ENCODE measurements at places on chromosomes 5 and 9.
A peak's percentile ranks its signal among the peaks of the same experiment; 100 is the strongest.

DNA sequence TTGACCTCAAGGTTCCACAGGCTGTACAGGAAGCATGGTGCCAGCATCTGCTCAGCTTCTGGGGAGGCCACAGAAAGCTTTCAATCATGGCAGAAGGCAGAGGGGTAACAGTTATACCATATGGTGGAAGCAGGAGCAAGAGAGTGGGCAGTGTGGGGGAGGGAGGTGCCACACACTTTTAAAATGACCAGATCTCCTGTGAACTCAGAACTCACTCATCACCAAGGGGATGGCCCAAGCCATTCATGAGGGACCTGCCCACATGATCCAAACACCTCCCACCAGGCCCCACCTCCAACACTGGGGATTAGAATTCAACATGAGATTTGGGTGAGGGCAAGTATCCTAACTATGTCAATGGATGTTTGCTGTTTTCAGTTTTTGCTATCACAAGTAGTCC is 16.2 kb downstream of the CYFIP2 start:
- DNase-seq, result no peak

DNA sequence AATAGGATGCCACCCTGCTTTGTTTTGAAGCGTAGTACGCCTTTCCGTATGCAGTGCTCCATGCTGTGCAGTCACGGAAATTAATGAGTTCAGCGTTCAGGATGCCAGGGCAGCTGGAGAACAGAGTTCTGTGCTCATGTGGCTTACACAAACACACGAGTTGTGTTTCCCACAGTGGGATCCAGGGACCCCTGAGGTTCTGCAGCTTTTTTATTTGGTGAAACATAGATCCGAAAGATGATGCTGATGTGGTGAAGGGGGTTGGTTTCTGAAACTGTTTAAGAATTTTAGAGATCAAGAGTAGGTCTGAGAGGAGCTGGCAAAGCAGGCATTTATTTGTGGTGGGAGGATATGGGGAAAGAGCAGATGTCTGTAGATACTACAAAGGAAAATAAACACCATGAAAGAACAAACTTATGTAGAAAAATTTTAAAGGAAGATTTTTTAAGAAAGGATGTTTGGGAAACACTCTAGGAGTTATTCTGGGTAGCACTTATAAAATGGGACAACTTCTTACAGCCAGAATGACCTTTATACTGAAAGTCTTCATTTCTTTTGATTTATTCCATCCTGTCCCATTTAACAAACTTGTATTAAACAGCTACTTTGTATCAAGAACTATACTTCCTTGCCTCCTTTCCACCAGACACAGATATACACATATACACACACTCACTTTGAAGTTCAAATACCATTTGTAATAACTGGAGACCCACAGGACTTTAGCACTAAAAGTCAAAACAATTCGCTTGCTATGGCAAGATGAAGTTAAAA is 52.7 kb downstream of the ITGA1 start:
- DNase-seq, result no peak

DNA sequence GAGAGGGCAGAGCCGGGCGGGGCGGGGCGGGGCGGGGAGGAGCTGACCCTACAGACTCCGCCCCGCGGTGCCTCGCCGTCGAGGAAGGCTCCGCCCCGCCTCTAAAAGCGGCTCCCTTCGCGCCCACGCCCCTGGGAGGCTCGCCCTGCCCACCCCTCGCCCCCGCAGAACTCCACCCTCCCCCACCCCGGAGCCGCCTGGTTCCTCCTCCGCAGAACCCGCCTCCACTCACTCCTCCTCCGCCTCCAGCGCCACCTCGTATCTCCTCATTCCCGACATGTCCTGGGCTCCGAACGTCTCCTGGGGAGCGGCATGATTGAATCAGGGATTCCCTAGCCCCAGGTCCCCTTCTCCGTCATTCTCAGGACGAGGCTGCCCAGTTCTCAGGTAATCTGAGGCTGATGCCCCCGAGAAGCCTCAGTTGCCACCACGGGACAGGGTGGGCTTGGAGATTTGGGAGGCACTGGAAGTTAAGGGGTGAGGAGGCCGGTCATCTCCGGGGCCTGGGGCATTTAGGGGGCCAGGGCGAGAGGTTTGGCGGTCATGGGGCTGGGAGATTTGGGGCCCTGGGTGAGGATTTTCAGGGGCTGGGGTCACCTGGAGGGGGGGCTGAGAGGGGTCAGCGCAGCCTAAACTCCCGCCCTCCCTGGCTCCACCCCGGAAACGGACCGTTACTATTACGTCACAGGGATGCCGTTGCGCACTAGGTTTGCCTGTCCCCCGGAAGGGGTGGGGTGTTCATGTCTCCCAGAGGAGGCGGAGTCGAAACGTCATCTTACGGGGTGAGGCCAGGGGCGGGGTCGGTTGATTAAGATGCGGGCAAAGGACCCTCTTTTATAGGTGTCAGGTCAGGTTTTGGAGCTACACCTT is 3.2 kb upstream of the CCL27 start:
- peak; percentile 52 for DNase-seq

DNA sequence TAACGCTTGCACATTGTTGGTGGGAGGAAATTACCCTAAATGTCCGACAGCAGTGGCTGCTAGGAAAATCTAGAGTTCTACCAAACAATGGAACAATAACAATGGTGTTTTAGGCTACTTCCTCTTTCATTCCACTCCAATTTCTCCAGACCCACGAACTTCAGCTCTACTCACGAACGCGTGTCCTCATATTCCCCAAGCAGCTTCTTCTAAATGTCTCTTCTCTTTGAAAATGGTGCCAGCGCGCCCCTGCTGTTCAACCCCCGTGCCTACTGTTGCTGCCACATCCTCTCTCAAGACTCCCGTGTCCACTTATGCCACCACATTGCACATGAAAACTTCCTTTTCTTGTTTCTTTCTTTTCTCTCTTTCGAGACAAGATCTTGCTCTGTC is 25.6 kb downstream of the OR2V2 start:
- no peak for DNase-seq

DNA sequence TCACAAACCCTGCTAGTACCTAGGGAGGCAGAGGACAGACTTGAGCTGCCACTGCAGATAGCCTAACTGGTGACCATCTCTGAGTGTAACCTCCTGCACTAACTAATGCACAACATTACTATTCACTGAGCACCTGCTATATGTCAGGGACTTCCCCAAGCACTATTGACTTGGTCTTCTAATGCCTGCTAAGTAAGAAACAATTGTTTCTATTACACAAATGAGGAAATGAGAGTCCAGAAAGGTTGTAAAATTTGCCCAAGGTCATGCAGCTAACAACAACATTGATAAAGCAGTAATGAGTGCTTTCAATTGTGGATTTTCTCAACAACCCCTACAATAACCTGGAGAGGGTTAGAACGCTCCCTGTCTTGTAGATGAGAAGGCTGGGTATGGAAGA is 183.7 kb downstream of the ZNF462 start:
- DNase-seq, result no peak

GRCh38 chr5:54021431-54022164 is 288.8 kb downstream of the ARL15 start:
- DNase-seq, result no peak

DNA sequence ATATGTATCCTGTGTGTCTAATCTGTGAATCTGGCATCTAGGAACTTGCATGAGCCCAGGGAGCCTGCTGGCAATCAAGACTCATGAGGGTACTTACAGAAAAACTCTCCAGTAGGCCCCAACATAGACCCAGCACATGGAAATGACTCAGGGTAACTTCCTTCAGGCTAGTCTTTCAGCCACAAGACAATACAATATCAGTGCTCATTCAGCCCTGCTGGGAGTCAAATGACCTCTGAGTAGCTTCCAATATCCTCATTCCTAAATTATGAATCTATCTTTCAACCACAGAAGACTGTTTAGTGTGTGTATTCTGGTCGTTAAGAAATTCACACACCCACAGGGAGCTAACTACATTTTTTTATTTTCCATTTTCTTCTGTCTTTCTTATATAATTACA is 1273.0 kb downstream of the EFNA5 start:
- DNase-seq, result no peak

GRCh38 chr9:115340314-115340713 is 222.4 kb upstream of the TNC start:
- DNase-seq, result no peak

DNA sequence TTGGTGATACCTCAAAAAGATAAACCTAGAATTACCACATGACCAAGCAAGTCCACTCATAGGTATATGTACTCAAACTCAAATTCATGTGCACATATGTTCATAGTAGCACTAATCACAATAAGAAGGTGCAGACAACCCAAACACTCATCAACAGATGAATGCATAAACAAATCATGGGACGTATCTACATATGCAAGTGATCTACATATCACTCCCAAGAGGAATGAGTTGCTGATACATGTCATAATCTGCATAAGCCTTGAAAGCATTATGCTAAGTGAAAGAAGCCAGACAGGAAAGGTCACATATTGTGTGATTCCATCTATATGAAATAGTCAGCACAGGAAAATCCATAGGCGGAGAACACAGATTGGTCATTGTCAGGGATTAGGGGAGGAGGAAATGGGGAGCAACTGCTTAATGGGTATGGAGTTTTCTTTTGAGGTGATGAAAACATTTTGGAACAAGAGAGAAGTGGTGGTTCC is 10.6 kb upstream of the GPX8 start:
- DNase-seq, result no peak

DNA sequence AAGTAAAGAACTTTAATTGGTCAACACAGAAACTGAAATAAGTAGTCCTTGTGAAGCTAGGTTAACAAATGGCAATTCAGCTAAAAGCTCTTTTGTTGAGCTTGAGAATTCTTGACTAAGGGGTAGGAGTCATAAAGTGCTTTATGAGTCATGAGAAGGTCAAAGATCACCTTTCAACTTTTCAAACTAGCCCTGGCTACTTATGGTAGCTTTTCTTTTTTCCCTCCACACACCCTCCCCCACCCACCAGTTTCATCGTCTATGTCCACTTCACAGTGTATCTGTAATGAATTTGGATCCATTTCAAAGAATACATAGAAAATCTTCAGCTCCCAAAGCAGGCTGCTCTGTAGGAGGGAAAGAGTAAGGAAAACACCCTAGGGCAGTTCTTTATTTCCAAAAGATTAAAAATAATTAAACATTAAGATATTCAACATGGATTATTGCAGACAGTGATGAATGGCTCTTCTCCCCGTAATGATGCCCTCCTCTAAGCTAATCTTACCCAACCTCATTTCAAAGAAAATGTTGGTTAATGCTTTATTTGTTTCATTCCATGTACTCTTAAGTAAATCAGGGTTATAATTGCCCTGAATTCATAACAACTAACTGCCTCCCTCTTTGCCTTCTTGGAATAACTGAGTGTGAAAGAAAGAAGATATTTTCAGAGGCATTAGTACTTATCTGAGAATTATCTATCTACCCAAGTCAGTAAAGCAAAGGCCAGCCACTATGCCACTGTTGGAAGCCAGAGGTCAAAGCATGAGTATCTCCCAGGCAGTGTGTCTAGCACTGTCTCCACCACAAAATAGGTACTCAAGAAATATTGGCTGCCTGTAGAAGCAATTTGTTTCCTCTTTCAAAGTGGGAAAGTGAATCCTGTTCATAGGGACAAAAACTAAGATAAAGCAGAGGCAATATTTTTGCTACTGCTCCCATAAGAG is 290.6 kb downstream of the PIK3R1 start:
- no peak for DNase-seq

GRCh38 chr9:134600836-134601638 is 40.6 kb upstream of the COL5A1 start:
- DNase-seq, result no peak

Data from stimulated activated CD4-positive, alpha-beta T cell treated with anti-CD3 and anti-CD28 coated beads, Interleukin-1b, Interleukin-23, amount 100 ng/mL, for 1 hour (primary cell).